ENCODE measurements at places on chromosomes 7 and 10. TPM values are rescaled to one million over a fixed set of nuclear protein-coding genes. Genes with fewer than 3 reads are reported as not detected.

- no peaks in the 10 kb centered on the region for H3K27me3 ChIP-seq
- H3K4me3 ChIP-seq = no peak overlapping the region
- H3K27ac ChIP-seq = no peak overlapping the region
- DNase-seq = no peak
- peaks cover 3% of the 10 kb centered on the region for H3K36me3 ChIP-seq
- H3K4me1 ChIP-seq = no peaks in the 10 kb centered on the region
These were observed 11.0 kb upstream of the OR6B1 start for GRCh38 chr7:143988976-143989745.

SCRN1 gene
- 64.4 TPM for total RNA-seq

PCLO gene
- total RNA-seq = 5.1 TPM

GRCh38 chr10:3778692-3779157 lies 6.3 kb downstream of the KLF6 start:
- peak overlapping the region; percentile 62 for H3K27ac ChIP-seq
- peaks cover 65% of the 10 kb centered on the region for H3K4me1 ChIP-seq
- peaks cover 30% of the 10 kb centered on the region for H3K27me3 ChIP-seq
- peak overlapping the region; percentile 79 for H3K4me3 ChIP-seq
- no peak for DNase-seq

DNA sequence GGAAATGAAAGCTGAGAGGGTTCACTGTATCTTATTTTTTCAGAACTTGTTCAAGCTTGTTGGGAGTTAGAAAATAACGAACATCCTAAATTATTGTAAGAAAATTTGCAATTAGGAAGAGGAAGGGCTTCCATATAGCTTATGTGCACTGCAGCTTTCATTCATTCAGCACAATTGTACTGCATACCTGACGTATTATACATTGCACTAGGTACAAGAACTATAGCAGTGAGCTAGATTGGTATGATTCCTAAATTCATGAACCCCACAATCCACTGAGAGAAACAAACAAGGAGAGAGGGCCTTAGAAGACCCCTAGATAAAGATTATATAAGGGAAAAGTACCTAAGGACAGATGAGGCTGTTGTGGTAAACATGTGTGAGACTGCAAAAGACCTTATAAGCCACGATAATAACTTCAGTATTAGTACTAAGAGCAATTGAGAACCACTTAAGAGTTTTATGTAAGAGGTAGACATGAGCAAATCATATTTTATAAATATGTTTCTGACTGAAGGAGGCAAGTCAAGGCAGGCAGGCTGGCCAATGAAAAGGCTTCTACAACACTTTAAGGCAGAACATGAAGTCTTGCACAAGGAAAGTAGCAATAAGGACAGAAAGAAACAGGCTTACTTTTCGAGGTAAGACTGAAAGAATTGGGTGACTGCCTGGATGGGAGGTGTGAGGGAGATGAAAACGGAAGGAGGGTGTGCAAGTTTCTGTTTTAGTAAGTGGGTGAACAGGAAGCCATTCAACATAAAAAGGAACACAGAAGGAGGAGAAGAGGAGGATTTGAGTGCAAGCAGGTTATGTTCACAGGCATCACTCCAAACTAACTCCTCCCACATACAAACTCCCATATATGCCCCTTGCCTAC lies 77.9 kb upstream of the LRRN3 start:
- H3K4me3 ChIP-seq = no peak overlapping the region
- H3K4me1 ChIP-seq = peaks cover 3% of the 10 kb centered on the region
- H3K36me3 ChIP-seq = no peaks in the 10 kb centered on the region
- no peak for DNase-seq
- no peak overlapping the region for H3K27ac ChIP-seq

- no peak for DNase-seq
- H3K27ac ChIP-seq = no peak overlapping the region
- no peak overlapping the region for H3K4me3 ChIP-seq
These were observed 131.4 kb upstream of the PDLIM1 start for GRCh38 chr10:95422233-95422632.

GRCh38 chr7:8133188-8133848 lies 128.6 kb downstream of the ICA1 start:
- peaks cover 10% of the 10 kb centered on the region for H3K4me1 ChIP-seq
- no peak overlapping the region for H3K27ac ChIP-seq
- no peak for DNase-seq
- peaks cover 6% of the 10 kb centered on the region for H3K36me3 ChIP-seq

CFTR gene
- total RNA-seq = 0.18 TPM

DNA sequence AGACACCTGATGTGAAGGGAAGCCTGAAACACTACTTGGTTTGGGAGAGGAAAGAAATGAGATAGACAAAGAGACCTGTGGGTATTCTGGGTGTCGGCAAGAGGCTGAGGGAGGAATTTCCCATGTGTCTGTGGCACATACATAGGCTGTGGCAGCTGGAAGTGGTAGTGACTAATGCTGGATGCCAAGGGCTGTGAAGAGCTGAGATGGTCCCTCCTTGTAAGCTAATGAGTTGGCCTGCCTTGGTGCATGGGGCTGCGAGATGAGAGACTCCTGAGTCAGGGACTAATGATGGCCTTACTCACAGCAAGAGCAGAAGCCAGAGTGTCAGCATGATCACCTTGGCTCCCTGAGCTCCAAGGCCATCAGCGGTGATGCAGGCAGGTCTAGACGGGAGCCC lies 119.0 kb upstream of the EEPD1 start:
- H3K36me3 ChIP-seq = no peaks in the 10 kb centered on the region
- H3K4me1 ChIP-seq = peaks cover 47% of the 10 kb centered on the region
- H3K4me3 ChIP-seq = no peak overlapping the region
- DNase-seq = no peak
- H3K27ac ChIP-seq = no peak overlapping the region

DNA sequence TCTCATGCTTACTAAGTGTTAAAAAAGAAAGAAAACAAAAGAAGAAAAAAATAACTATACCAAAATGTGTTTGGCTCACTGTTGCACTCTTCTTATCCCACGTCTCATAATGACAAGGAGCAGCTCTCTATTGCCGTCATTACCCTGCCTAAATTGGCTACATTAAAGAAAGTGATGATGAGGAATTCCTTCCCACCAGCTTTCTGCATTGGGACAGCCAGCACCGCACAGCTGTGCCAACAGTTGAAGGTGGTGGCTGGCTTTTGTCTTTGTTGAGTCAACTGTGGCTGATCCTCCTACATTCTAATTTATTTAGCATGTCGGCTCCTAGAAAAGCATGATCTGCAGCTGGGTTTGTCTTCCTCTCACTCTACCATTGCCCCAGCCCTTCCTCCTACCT lies 751.8 kb downstream of the KCNMA1 start:
- no peaks in the 10 kb centered on the region for H3K36me3 ChIP-seq
- peaks cover 22% of the 10 kb centered on the region for H3K4me1 ChIP-seq
- DNase-seq = no peak
- H3K27ac ChIP-seq = no peak overlapping the region

MORN4 gene
- total RNA-seq = 10.9 TPM

- DNase-seq = no peak
- peaks cover 21% of the 10 kb centered on the region for H3K4me1 ChIP-seq
- H3K4me3 ChIP-seq = no peak overlapping the region
- H3K27me3 ChIP-seq = peaks cover 3% of the 10 kb centered on the region
- H3K27ac ChIP-seq = no peak overlapping the region
These were observed 6.1 kb downstream of the SKAP2 start for GRCh38 chr7:26858241-26858715.

GRCh38 chr7:134504660-134505164 lies 22.7 kb upstream of the AKR1B10 start:
- no peak overlapping the region for H3K4me3 ChIP-seq
- H3K27me3 ChIP-seq = no peaks in the 10 kb centered on the region

GRCh38 chr10:87860156-87860795 lies 3.1 kb downstream of the KLLN start:
- H3K27ac ChIP-seq = no peak overlapping the region
- peaks cover 23% of the 10 kb centered on the region for H3K4me1 ChIP-seq
- peak overlapping the region; percentile 22 for H3K4me3 ChIP-seq
- H3K36me3 ChIP-seq = peaks cover 10% of the 10 kb centered on the region
- H3K27me3 ChIP-seq = peaks cover 18% of the 10 kb centered on the region

- peaks cover 3% of the 10 kb centered on the region for H3K4me1 ChIP-seq
- no peaks in the 10 kb centered on the region for H3K36me3 ChIP-seq
- H3K27me3 ChIP-seq = peaks cover 10% of the 10 kb centered on the region
- no peak overlapping the region for H3K4me3 ChIP-seq
- DNase-seq = no peak
These were observed 11.6 kb downstream of the TMEM273 start for GRCh38 chr10:49176310-49177268.

ITPRID1 gene
- total RNA-seq = not detected

- H3K4me3 ChIP-seq = no peak overlapping the region
- H3K36me3 ChIP-seq = peaks cover 3% of the 10 kb centered on the region
- H3K27me3 ChIP-seq = peaks cover 24% of the 10 kb centered on the region
- H3K4me1 ChIP-seq = peaks cover 29% of the 10 kb centered on the region
- no peak overlapping the region for H3K27ac ChIP-seq
- DNase-seq = no peak
These were observed 1.6 kb downstream of the MEOX2 start for GRCh38 chr7:15684871-15685270.

GIMAP2 gene
- total RNA-seq = 1.9 TPM

DNA sequence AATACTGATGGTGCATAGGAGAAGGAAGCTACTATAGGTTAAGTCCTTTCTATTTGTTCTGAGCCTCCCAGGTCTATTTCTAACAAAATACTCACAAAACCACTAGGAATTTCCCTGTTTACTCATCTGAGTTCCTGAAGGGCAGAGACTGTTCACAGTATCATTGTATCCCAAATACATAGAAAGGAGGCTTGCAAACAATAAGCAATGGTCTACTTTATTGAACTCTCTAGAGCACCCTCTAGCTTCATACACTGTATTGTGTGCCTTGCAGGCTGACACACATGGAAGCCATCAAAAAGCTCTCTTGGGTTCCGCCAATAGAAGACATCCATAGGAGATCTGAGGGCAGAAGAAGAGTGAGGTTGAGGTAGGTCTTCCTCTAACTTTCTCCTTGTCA lies 826.1 kb downstream of the GRM8 start:
- no peaks in the 10 kb centered on the region for H3K36me3 ChIP-seq
- H3K27ac ChIP-seq = no peak overlapping the region
- H3K4me3 ChIP-seq = no peak overlapping the region
- H3K27me3 ChIP-seq = no peaks in the 10 kb centered on the region
- no peak for DNase-seq

- peaks cover 5% of the 10 kb centered on the region for H3K36me3 ChIP-seq
- no peak for DNase-seq
- H3K4me3 ChIP-seq = no peak overlapping the region
- peaks cover 17% of the 10 kb centered on the region for H3K27me3 ChIP-seq
These were observed 540.3 kb upstream of the GALNT17 start for GRCh38 chr7:70591643-70592042.

SPDYE2B gene
- not detected for total RNA-seq

CRYGN gene
- not detected for total RNA-seq

PDE6C gene
- not detected for total RNA-seq

TRUB1 gene
- 15.4 TPM for total RNA-seq

SEMA3D gene
- 1.8 TPM for total RNA-seq

DNA sequence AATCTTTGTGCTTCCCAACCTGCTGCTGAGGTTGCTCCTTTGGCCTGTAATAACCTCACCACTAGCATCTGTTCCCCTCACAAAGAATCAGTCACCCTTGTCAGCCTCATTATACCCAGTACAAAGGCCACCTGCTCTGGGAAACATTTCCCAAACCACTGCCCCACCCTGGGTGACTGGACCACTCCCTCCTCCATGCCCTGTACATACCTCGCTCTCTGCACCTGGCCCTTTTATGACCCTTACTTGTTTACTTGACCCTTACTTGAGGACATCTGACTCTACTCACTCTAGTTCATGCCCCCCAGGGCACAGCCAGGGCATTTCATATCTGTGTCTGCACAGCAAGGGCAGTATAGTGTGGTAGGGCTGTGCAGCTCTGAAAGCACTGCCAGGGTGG lies 21.4 kb upstream of the AOC1 start:
- no peak for DNase-seq
- H3K4me3 ChIP-seq = no peak overlapping the region
- no peak overlapping the region for H3K27ac ChIP-seq
- peaks cover under 1% of the 10 kb centered on the region for H3K36me3 ChIP-seq
- peaks cover 3% of the 10 kb centered on the region for H3K27me3 ChIP-seq

GRCh38 chr7:25858525-25859411 lies 293.2 kb upstream of the NFE2L3 start:
- peak; percentile 34 for DNase-seq
- H3K27me3 ChIP-seq = peaks cover 7% of the 10 kb centered on the region

C10orf143 gene
- total RNA-seq = 3.4 TPM

DNA sequence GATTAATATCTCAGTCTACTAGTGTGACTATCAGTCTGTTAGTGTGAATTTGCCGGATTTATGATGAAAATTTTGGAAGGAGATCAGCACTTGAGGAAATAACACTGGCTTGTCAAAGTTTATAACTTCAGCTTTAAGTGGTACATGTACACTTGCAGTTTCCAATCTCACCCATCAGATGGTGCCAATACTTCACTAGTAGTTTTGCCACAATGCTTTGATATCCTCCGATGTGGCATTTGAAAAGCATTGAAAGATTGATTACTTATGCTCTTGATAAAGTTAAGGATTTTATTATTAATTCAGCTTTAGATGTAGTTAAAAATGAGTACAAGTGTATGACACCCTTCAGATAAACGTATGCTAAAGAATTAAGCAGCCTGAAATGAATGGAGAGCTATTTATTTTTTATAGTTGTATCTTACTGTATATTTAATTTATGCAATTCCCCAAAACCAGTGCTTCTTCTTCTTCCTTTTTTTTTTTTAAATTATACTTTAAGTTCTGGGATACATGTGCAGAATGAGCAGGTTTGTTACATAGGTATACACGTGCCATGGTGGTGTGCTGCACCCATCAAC lies 98.2 kb downstream of the ANLN start:
- H3K27me3 ChIP-seq = no peaks in the 10 kb centered on the region
- H3K36me3 ChIP-seq = no peaks in the 10 kb centered on the region
- no peak overlapping the region for H3K27ac ChIP-seq

CALCR gene
- 0.62 TPM for total RNA-seq

DNA sequence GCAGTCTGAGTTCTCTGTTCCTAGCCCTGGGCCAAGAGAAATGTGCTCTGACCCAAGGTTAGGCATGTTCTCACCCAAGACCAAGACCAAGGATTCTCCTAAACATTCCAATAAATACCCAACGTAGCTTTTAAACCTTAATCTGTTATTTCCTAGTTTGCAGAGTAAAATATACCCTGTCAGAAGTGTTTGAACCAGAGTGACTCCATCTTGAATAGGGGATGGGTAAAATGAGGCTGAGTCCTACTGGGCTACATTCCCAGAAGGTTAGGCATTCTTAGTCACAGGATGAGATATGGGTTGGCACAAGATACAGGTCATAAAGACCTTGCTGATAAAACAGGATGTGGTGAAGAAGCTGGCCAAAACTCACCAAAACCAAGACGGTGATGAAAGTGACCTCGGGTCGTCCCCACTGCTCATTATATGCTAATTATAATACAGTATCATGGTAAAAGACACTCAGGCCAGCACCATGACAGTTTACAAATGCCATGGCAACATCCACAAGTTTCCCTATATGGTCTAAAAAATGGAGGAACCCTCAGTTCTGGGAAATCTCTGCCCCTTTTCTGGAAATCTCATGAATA lies 27.7 kb downstream of the PLXNA4 start:
- peaks cover 10% of the 10 kb centered on the region for H3K27me3 ChIP-seq

DNA sequence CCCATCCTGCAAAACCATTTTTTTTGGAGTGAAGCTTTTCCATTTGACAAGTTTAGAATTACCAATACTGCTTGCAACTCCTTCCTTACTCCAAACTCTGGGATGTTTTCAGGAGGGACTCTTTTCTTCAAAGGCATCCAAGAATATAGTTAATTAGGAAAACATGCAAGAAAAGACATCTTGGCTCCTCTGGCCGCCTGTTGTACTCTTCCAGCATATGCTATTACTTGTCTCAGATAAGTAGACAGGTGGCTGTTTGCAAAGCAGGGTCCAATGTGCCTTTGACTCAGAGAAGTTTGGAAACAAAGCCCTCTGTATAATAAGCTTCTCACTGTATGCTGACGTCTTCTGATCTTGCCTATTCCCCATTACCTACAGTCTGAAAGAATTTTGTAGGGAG lies 746.5 kb downstream of the AUTS2 start:
- no peak overlapping the region for H3K4me3 ChIP-seq
- peaks cover 16% of the 10 kb centered on the region for H3K4me1 ChIP-seq
- H3K27ac ChIP-seq = no peak overlapping the region
- H3K36me3 ChIP-seq = no peaks in the 10 kb centered on the region
- no peak for DNase-seq

Data from endothelial cell (in vitro differentiated cells).